ENCODE measurements at places on chromosomes 3 and 15.
A peak's percentile ranks its signal among the peaks of the same experiment; 100 is the strongest.

GRCh38 chr3:83524901-83525300 lies 1433.9 kb upstream of the CADM2 start:
- no peak for DNase-seq

DNA sequence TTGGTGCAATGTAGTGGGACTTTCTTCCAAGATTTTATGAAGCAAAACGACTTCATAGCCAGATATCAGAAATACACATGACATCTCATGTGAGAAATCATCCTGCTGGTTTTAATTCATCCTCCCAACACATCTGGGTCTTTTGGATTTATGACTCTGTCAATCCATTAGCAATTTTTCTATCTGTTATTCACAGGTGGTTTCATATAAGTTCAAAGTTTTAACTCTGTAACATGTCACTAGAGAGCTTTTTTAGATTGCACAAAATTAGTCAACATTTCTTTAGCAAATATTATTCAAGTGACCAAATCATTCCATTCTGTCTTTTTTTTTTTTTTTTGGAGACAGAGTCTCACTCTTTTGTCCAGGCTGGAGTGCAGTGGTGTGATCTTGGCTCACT lies 30.4 kb downstream of the SQOR start:
- DNase-seq = no peak

GRCh38 chr15:83066034-83066733 lies 868 bp downstream of the BTBD1 start:
- DNase-seq = no peak

- no peak for DNase-seq
Observed at GRCh38 chr15:92468991-92469390, 75.3 kb downstream of the ST8SIA2 start.

- no peak for DNase-seq
Observed at GRCh38 chr3:8573342-8573926, 71.2 kb downstream of the SSUH2 start.

- DNase-seq = no peak
Observed at GRCh38 chr3:143433787-143434378, 314.3 kb downstream of the CHST2 start.

GRCh38 chr3:10344147-10344943 lies 23.4 kb upstream of the SEC13 start:
- DNase-seq = no peak

GRCh38 chr3:47475029-47475569 lies 642 bp downstream of the SCAP start:
- no peak for DNase-seq

DNA sequence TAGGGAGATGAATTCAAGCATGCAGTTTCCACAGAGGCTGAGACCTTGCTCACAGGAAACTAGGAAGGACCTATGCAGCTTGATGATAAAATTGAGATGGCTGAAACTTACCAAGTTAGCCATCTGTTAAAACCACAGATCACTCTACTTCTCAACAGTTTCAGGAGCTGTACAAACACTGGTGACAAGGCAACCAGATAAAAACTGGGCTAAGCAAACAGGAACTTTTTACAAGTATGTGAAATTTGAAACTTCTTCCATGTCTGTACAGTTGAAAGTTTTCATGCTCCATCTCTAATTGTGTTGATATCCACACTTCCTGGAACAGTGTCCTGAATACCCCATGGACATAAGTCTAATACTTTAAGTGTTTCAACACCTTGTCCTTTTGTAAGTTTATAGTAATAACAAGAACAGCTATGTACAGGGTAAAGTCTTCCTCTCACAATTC lies 78.2 kb downstream of the FAIM start:
- no peak for DNase-seq

GRCh38 chr3:134667406-134667805 lies 16.6 kb upstream of the KY start:
- no peak for DNase-seq

GRCh38 chr3:135145581-135145980 lies 350.5 kb downstream of the EPHB1 start:
- DNase-seq = no peak

- DNase-seq = no peak
Observed at GRCh38 chr15:63436872-63437375, 55.3 kb upstream of the CA12 start.

GRCh38 chr3:182717216-182717615 lies 76.1 kb upstream of the ATP11B start:
- DNase-seq = no peak

- no peak for DNase-seq
Observed at GRCh38 chr3:19105826-19106225, 42.5 kb upstream of the KCNH8 start.

DNA sequence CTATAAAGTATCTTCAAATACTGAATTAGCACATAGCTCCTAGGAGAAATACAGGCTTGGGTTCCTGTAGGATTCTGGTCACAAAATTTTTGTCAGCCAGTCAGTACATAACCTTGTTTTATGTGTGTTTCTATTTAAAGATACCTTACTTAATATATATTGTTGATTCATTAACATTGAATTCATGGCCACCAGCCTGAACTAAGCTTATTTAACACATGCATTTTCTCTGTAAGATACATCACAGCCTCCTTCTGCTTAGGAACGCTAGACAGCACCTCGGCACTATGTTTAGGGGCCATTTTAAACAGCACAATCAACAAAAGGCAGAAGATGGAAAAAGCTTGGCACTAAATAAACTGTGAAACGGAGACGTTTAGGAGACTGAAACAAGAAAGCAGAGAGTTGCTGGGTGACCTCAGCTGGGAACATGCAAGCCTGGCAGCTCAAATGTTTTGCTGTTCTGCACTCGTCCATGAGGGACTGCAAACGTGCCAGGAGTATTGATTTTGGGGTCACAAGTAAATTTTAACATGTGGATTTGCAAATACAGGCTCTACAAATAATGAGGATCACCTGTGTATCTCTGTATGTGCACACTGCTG lies 432.2 kb upstream of the TPM1 start:
- DNase-seq = no peak

GRCh38 chr3:38648024-38648658 lies 1.3 kb downstream of the SCN5A start:
- DNase-seq = no peak

- DNase-seq = no peak
Observed at GRCh38 chr3:140942221-140943104, 827 bp downstream of the SLC25A36 start.

- DNase-seq = no peak
Observed at GRCh38 chr15:46386356-46386755, 751.5 kb downstream of the SQOR start.

DNA sequence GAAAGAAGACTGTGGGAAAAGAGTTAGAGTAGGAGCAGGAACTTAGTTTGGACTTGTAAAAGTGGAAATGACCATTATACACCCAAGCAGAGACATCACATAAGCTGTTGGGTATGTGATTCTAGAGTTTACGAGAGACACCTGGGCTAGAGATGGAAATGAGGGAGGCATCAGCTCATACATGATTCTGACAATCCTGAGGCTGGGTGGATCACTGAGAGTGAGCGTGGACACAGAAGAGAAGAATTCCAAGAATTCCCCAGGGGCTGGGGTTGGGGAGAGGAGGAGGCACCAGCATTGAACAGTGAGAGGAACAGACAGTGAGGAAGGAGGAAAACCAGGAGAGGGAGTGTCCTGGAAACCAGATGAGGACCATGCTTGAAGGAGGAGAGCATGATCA lies 113.5 kb downstream of the KCNAB1 start:
- DNase-seq = no peak

DNA sequence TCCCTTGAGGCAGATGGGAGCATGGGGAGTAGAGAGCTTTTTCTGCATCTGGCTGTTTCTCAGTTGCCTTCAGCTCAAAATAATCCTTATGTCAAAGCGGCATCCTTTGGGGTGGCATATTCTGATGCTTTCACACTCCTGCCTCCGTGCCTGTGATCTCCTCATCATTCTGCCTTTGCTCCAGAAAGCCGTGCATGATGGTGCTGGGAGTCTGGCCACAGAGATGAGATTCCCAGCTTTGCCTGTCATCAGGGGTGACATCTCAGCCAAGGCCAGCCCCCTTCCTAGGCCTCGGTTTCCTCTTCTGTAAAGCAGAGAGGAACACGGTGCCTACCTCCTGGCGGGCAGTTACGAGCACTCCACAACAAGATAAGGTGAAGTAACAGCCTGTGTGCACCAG lies 96.3 kb upstream of the ALDH1A3 start:
- no peak for DNase-seq

DNA sequence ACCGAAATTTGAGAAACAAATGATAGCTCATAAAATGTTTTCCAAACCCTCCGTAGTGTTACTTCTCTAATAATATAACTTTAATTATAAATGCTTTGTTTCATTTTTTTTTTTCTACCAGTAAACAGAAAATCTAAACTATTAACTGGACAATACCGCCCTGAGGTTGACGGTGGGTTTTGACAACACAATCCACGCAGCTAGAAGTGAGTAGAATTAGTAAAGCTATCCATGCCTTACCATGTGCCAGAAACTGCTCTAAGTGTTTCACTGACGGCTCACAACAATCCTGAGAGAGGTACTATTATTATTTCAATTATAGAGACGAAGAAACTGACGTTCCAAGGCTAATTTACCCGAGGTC lies 410 bp downstream of the NDUFAF1 start:
- no peak for DNase-seq

DNA sequence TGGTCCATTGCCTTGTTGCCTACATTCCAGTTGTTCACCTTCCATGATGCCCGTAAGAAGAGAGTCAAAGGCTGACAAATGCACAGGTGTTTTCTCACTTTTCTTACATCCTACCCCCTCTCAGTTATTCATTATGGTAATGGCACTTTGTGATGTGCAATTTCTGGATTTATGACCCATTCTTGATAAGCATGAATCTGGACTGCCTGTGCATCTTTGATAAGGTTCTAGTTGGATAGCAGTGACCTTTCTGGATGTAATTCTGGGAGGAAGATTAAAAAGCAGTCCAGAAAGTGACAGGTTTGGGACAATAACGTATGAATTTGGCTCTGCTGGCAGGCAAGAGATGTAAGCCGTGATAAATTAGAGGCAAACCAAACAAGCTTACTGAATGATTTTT lies 101.5 kb downstream of the ROBO2 start:
- DNase-seq = no peak

GRCh38 chr3:42043099-42043813 lies 47.9 kb upstream of the TRAK1 start:
- no peak for DNase-seq

DNA sequence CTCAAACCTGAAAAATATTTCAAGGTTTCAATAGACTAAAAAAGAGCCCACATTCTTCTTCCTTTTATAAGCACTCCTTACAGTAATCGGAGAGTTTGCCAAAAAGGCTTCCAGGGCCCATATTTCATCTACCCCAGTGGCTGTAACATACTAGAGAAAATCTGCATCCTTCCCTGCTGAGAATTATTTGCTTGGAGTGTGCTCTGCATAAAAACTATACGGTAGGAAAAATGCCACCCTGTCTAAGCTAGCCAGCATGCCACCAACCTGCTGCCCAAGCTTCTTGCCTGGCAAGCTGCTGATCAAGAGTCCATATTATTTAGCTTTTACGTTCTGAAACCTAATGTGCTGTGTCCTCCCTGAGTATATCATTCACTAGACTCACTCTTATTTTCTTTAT lies 107.1 kb downstream of the FGF12 start:
- no peak for DNase-seq

DNA sequence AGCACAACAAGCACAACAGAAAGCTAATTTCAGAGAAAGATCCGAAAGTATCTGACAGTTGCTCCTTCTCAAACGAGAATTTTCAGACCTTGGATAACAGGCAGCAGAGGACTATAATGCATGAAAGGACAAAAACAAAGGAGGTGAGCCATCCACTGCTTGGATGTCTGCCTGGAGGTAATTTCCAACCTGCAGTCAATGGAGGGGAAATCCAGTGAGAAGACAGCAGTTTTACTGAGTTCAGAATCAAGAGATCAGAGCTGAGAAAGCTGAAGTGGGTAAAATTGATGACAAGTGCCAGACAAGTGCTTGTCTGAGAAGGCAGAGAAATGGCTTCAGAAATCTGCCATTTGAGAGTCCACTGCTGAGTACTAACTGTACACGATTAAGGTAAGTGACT lies 22.1 kb downstream of the UBE3A start:
- peak; percentile 11 for DNase-seq

- DNase-seq = no peak
Observed at GRCh38 chr15:69713726-69714559, 261.3 kb downstream of the RPLP1 start.

DNA sequence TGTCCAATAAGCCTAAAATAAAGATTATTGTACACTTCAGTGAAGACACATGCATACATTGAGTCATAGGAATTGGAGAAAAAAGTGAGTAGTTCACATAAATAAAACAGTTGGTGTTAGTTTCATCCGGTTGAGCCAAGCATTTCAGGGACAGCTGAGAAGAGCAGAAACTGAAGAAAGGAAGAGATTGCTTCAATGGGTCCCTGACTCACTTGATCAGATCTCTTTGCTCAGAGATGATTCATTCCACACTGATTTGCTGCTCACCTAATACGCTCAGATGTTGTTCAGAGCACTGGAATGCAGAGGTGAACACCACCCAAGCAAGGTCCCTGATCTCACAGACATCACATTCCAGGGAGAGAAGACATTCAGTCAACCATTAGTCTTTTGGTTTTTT lies 93.7 kb downstream of the RAD18 start:
- DNase-seq = no peak

DNA sequence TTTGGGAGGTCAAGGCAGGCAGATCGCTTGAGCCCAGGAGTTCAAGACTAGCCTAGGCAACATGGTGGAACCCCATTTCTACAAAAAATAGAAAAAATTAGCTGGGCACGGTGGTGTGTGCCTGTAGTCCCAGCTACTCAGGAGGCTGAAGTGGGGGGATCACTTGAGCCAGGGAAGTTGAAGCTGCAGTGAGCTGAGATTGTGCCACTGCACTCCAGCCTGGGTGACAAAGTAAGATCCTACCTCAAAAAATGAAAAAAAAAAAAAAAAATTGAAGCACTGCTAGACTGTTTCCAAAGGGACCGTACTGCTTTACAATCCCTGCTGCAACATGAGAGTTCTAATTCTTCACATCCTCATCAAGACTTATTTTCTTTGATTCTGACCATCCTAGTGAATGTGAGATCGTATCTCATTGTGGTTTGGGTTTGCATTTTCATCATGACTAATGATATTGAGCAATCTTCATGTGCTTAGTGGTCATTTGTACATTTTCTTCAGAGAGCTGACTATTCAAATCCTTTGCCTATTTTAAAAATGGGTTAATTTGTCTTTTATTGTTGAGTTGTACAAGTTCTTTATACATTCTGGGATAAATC lies 10.8 kb downstream of the CMTM8 start:
- DNase-seq = no peak

- no peak for DNase-seq
Observed at GRCh38 chr15:92909136-92909781, 9.1 kb downstream of the CHD2 start.

- no peak for DNase-seq
Observed at GRCh38 chr3:42213417-42213816, 52.6 kb downstream of the CCK start.

DNA sequence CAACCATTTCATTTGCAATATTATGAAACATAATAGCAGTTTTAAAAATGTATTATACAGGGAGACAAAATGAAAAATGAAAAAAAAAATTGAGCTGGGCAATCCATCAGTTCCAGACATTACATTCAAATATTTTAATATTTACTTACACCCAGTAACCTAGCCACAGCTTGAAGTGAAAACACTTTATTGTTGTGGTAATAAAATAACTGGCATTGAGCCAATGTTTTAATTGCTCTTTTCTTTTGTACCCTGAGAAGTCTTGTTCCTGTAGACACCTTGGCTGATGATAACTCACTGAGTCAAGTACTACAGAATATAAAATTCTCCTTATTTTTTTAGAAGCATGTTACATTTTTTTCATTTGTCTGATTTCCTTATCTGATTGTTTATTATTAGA lies 180.6 kb downstream of the ROBO1 start:
- DNase-seq = no peak

GRCh38 chr3:121724130-121724529 lies 25.4 kb downstream of the GOLGB1 start:
- DNase-seq = no peak
